ENCODE measurements at places on chromosomes 1 and 21.

DNA sequence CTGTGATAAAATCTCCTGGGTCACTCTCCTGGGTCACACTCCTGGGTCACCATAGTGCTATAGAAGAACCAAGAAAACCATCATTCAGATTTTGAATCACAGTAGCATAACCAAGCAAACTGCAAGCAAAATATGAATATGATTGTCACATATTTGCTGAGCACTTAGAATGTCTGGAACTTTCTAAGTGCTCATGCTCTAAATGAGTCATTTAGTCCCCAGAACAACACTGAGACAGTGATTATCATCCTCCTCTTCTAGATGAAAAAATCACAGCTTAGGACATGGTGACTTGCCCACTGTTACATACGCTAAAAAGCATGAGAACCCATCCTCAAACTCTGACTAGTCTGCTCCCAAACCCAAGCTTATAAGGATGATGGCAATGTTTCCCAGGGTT is 39.5 kb upstream of the DDAH1 start:
- peak; percentile 16 for DNase-seq

DNA sequence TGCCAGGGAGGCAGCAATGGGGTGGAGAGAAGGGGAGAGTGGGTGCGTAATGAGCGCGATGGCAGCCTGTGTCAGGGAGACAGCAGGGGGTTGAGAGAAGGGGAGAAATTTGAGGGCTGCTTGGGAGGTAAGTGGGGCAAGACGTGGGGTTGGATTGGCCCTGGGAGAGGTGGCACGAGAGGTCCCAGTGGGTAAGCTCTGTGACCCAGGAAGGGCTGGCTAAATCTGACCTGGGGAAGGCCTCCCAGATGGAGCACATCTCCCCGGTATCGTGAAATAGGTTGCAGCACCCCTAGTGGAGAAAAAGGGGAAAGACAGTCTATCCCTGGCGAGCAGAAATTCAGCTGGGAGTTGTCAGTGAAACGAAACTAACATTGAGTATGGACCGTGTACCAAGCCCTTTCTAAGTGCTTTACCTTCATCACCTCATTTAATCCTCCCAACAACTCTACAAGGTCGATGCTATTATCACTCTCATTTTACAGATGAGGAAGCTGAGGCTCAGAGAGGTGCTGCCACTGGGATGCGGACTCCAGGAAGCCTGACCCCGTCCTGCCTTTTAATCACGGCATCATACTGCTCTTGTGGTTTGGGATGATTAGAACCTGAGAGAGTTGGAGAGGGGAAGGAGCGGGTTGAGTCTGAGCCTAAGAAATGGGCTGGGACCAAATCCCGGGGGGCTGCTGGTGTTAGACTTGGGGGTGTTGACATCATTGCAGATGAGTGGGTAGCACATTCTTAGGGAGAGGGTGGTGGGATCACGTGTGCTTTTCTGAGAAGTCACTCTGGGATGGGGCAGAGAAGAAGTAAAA is 56.6 kb upstream of the RPL11 start:
- DNase-seq = peak; percentile 87

DNA sequence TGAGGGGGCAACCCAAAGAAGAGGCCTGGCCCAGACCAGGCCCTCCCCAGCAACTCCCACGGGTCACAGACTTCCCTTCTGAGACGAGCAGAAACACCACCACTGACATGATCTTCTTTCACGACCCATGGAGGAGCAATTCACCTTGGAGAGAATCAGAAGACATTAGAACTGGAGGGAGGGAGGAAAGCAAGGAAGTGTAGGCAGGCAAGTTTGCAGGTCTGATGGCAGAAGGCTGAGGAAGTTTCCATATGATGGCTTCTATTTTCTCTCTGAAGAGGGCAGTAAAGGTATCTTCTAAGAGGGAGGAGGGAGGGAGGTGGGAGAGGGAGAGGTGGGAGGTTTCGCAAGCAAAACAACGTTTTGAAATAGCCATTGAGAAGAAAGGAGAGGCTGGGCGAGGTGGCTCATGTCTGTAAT is 1.4 kb upstream of the UBXN10 start:
- DNase-seq = no peak

GRCh38 chr1:10962483-10962882 is 50.0 kb upstream of the TARDBP start:
- DNase-seq = no peak

- peak; percentile 53 for DNase-seq
These were observed 17.1 kb upstream of the ADGRB2 start for GRCh38 chr1:31781138-31781755.

- no peak for DNase-seq
These were observed 28.0 kb downstream of the ITSN1 start for GRCh38 chr21:33670076-33670978.

Data from fibroblast of the aortic adventitia (primary cell).